T-helper 17 cell (primary cell): ENCODE measurements at places on chromosomes 1 and 21. TPM values are rescaled to one million over a fixed set of nuclear protein-coding genes. Genes with fewer than 3 reads are reported as not detected.
A peak's percentile ranks its signal among the peaks of the same experiment; 100 is the strongest.

DNA sequence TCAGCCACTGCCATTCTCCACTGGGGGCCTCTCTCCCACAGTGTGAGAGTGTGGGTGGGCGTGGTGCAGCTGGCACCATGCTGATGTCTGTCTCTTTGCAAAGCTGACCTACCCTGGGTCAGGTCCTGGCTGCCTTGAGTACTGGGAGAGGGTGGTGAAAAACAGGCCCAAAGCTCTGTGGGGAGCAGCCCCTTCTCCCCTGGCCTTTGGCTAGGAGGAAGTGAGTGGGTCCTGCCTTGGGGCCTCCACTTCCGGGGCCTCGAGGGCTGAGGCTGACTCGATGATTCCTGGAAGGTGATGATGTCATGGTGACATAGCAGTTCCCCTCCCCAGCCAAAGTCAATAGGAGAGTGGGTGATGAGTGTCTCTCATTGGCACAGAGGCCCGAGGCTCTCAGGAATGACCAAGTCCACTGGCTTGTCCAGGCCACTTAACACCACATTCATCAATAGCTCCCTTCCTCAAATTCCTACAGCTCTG, 53.0 kb downstream of the IER5 start:
- H3K27me3 ChIP-seq = no peaks in the 10 kb centered on the region
- H3K4me1 ChIP-seq = peaks cover 40% of the 10 kb centered on the region
- H3K4me3 ChIP-seq = no peak overlapping the region
- H3K27ac ChIP-seq = peak overlapping the region; percentile 81
- no peak for DNase-seq

NR1I3 gene
- total RNA-seq = not detected

DNA sequence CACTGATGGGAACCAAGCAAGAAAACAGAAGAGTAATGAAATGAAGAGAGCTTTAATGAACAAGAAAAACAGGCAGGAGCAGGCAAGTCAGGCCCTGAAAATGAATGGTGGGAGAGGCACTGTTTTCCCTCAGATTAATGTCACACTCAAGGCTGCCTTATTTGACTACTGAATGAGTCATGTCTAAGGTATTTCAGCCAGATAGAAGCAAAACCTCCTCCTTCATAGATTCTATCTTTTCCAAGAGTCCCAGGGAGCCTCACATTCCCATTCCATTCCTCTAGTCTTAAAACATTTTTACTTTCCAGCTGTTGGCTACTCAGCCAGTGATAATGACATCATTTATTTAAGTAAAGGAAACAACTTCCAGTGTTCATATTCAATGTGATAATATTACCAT, 228.4 kb upstream of the NRIP1 start:
- H3K4me1 ChIP-seq = peaks cover 2% of the 10 kb centered on the region
- no peak overlapping the region for H3K27ac ChIP-seq
- H3K36me3 ChIP-seq = no peaks in the 10 kb centered on the region
- H3K27me3 ChIP-seq = peaks cover 10% of the 10 kb centered on the region
- no peak overlapping the region for H3K4me3 ChIP-seq

CHML gene
- 4.7 TPM for total RNA-seq

SH2D2A gene
- 129 TPM for total RNA-seq

- peak overlapping the region; percentile 81 for H3K27ac ChIP-seq
- peak overlapping the region; percentile 49 for H3K4me3 ChIP-seq
- DNase-seq = no peak
- H3K4me1 ChIP-seq = peaks cover 42% of the 10 kb centered on the region
Measured at GRCh38 chr1:9676815-9677393, 25.4 kb downstream of the PIK3CD start.

- H3K36me3 ChIP-seq = no peaks in the 10 kb centered on the region
- H3K27ac ChIP-seq = no peak overlapping the region
- H3K4me3 ChIP-seq = no peak overlapping the region
- peaks cover 3% of the 10 kb centered on the region for H3K4me1 ChIP-seq
- no peak for DNase-seq
Measured at GRCh38 chr1:66511118-66511517, 22.8 kb upstream of the SGIP1 start.

- DNase-seq = no peak
- H3K4me1 ChIP-seq = no peaks in the 10 kb centered on the region
- peak overlapping the region; percentile 67 for H3K27ac ChIP-seq
Measured at GRCh38 chr1:17465228-17465627, 25.8 kb upstream of the RCC2 start.

DNA sequence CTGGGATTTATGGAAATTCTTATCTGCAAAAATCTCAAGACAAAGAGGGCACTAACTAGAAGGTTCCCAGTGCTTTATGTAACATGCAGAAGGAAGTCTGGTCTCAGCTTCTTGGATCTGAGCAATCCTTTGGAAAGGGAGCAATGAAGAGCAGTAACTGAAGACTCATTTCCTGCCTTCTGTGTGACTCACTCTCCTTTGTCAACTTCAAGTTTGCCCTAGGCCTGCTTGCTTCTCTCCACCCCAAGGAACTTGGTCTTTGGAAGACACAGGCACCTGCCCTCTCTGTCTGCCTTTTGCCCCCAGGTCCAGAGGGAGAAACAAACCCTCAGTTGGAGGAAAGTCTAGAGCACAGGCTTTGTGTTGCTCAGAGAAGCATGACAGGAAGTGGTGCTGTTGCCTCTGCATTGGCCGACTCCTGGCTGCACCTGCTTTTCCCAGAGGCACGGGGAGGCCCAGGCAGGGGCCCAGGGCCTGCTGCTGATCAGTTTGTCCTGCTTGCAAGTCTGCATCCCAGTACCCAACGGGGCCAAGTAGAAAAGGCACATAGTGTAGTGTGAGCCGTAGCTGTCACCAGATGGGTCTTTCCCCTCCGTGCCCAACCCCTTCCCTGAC, 137.2 kb downstream of the DHRS3 start:
- H3K4me1 ChIP-seq = peaks cover 43% of the 10 kb centered on the region
- no peaks in the 10 kb centered on the region for H3K27me3 ChIP-seq
- peak overlapping the region; percentile 93 for H3K27ac ChIP-seq
- H3K4me3 ChIP-seq = no peak overlapping the region
